ENCODE measurements at places on chromosomes 2 and 18.

DNA sequence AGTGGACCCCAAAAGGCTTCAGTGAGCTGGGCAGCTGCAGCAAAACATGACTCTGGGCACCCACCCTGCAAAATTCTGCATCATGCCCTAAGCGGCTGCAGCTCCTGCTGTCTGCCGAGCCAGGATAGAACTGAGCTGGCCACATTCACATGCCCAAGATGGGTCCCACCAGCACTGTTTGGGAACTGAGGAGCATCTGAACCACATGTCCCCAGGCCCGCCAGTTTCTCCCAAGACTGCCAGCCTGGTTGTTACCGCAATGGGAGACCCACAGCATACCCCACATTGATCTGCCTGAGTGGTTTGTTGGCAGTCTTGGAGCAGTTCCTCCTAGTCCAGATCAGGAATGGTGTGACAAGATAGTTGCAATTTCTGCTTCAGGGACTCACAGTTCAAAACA is 946.8 kb downstream of the CPS1 start:
- DNase-seq: no peak

DNA sequence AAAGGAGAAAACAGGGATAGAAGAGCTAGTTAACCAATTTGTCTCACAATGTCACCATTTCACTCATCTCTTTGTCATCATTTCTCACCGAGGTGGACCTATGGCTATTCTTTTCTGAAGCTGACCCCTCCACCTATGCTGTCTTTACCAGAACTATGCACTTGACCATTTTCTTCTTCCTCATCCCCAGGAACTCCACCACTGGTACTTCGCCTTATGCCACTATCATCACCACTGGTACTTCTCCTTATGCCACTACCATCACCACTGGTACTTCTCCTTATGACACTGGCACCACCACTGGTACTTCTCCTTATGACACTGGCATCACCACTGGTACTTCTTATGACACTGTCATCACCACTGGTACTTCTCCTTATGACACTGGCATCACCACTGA is 745.8 kb upstream of the CHAC2 start:
- DNase-seq: no peak

DNA sequence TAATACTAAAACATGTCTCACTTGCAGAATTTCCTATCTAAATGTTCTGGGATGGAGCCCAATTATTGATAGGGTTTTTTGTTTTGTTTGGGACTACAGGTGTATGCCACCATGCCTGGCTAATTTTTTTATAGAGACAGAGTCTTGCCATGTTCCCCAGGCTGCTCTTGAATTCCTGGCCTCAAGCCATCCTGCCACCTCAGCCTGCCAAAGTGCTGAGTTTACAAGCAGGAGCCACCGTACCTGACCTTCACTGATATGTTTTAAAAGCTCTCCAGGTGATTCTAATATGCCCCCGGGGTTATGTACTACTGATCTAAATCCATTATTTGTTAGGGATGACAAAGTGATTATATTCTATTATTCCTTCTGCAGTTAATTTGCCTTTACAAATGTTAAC is 2.2 kb downstream of the ELAC1 start:
- DNase-seq: no peak

DNA sequence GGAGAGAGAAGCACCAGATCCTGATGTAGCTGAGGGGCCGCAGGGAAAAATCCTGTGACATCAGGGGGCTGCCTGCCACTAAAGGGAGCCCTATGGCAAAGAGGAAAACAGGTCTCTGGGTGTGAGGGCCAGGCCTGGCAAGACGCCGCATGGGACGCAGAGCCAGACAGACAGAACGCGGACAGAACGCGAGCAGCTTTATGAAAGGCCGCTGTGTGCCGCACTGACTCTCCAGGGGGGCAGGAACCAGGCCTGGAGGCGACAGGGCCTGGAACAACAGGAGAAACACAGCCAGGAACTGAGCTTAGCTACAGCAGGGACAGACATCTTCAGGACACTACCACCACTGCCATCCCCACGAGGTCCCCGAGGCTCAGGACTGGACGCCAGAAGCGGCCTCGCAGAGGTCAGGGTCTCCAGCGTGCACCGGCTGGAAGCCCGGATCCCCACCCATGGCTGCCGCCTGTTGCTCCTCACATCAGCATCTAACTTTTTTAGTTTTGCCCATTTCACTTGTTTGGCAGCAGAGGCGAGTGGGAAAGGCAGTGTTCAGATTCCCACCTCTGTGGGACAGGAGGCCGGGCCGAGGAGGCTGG is 131.6 kb downstream of the VAPA start:
- DNase-seq: no peak

DNA sequence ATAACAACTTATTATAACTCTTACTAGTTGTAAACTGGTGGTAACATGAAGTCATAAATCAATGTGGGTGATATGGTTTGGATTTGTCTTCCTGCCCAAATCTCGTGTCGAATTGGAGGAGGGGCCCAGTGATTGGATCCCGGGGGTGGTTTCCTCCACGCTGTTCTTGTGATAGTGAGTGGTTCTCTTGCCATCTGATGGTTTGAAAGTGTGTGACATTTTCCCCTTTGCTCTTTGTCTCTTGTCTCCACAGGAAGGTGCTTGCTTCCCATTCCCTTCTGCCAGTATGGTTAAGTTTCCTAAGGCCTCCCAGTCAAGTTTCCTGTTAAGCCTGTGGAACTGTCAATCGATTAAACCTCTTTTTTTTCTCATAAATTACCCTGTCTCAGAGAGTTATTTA is 321.6 kb downstream of the DSEL start:
- DNase-seq: no peak

- no peak for DNase-seq
These were observed 14.1 kb upstream of the ARMC9 start for GRCh38 chr2:231184319-231184718.

DNA sequence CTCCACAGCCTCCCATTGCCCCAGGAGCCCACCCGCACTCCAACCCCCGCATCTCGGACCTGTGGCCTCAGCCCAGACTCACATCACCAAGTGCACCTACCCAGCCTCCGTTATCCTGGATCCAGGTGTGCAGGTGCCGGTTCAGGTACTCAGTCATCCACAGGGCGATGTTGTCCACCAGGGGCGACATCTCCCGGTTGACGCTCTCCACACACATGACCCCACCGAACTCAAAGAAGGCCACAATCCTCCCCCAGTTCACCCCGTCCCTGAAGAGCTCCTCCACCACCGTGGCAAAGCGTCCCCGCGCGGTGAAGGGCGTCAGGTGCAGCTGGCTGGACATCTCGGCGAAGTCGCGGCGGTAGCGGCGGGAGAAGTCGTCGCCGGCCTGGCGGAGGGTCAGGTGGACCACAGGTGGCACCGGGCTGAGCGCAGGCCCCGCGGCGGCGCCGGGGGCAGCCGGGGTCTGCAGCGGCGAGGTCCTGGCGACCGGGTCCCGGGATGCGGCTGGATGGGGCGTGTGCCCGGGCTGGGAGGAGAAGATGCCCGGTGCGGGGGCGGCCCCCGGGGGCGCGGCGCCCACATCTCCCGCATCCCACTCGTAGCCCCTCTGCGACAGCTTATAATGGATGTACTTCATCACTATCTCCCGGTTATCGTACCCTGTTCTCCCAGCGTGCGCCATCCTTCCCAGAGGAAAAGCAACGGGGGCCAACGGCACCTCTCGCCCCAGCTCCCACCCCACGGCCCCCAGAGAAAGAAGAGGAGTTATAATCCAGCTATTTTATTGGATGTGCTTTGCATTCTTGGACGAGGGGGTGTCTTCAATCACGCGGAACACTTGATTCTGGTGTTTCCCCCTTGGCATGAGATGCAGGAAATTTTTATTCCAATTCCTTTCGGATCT is 1.3 kb downstream of the BCL2 start:
- peak; percentile 75 for DNase-seq

DNA sequence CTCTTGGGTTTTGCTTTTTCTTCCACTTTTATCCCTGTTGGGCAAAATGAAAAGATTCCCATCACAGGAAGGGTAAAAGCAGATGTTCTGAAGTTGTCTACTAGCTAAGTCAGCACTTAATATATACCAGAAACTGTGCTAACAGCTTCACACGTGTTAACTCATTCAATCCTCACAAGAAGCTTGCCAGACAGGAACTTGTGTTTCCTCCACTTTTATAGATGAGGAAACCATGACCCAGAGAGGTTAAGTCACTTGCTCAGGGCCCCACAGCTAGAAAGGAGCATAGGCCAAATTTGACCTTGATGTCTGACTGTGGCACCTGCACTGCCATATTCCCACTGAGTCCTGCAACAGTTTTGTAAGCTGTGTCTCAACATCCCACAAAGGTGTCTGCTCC is 76.8 kb upstream of the EPC2 start:
- DNase-seq: no peak

GRCh38 chr2:145000376-145000775 is 480.5 kb upstream of the ZEB2 start:
- DNase-seq: no peak

DNA sequence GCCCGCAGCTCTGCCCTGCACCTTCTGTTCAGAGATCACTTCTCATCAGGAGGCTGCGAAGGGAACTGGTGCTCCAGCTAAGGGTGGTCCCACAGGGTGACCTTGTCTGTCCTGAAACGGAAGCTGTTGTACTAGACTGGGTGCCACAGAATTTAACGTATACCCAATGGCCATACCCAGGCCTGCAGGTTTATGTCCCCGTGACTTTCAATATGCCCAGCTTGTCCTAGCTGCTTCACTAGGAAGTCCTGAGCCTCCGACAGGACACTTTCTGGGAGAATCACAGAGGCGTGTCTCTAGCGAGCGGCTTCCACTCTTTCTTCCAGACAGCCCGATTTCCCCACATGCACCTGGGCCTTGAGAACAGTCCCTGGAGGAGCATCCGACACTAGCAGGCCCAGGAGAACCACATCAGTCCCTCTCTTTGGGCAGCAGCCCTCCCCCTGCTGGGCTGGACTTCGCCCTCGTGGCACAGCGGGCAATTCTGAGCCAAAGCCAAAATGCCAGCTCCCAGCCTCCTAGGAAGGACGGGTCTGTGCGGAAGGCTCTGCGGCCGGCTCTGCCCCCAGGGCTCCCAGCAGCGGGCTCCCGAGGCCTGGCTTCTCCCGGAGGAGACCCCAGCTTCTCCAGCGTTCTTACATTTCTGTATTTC is 91.9 kb upstream of the OTOS start:
- no peak for DNase-seq

DNA sequence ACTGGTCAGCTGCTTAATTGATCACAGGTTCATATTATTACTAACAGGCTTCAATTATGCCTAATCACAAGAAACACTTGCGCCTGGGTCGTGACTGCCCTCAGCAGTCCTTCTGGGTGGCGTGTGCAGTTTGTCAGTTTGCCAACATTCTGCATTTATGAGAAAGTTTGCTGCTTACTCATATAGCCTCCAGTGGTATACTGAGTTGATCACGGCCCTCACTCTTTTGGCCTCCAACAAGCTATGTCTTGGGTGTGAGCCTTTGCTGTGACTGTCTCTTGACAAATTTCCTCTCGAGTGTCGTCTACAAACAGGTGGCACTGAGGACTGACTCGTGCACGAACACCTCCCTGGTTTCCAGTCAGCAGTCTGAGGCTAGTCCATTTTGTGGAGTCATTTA is 27.3 kb downstream of the DCDC2C start:
- DNase-seq: no peak

DNA sequence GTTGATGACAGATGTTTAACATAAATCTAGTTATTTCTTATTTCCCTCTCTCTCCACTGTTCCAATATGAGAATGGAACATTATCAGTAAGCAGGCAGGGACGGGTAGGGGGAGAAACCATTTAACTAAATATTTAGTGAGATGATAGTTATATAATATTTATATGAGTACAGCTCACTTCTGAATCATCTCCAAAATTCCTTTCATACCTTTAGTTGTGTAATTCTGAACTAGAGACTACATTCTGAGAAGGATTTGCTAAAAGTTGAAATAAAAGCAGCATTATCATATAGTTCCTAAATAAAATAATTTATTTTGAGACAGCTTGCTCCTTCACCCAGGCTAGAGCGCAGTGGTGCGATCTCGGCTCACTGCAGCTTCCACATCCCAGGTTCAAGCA is 41.4 kb downstream of the B4GALT6 start:
- no peak for DNase-seq

DNA sequence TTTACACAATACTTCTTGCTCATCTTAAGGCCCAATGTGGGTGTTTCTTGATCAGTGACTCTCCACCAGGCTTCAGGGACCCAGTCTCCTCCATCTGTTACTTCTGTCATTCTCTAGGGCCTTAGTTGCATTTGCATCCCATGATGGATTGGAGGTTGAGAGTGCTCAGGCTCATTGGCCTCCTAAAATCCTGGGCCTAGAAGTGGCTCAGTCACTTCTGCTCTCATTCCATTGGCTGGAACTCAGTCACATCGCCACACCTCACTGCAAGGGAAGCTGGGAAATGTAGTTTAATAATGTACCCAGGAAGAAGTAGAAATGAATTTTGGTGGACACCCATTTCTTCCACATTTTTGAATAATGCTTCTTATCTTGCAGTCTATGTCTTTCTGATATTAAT is 223.5 kb downstream of the HRH4 start:
- DNase-seq: no peak

- no peak for DNase-seq
These were observed 39.1 kb downstream of the FBXO11 start for GRCh38 chr2:47867205-47867604.

GRCh38 chr2:68423966-68424650 is 43.0 kb downstream of the FBXO48 start:
- no peak for DNase-seq

GRCh38 chr18:70243131-70243929 is 37.8 kb upstream of the RTTN start:
- no peak for DNase-seq

GRCh38 chr2:71736986-71737385 is 283.6 kb downstream of the DYSF start:
- no peak for DNase-seq

DNA sequence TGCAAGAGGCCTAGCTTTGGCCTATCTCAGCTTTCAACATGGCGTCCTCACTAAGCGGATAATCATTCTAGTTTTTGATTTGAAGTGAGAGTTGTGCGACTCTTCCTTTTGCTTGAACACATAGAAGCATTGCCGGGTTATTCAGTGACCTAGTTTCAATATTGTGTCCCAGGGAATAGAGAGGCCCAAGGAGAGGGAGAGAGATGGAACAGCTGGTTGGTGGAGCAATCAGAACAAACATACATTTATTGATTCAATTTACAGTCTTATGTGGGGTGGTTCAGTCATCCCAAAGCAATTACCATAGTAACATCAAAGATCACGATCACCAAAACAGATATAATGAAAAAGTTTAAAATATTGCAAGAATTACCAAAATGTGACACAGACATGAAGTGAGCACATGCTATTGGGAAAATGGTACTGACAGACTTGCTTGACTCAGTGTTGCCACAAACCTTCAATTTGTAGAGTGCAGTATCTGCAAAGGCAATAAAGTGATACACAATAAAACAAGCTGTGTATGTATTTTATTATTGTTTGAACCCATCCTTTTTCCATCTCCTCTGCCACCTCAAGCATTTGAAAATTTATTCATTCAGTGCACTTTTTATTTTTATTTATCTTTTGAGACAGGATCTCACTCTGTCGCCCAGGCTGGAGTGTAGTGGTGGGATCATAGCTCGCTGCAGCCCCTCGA is 30.2 kb downstream of the COPS7B start:
- DNase-seq: no peak
